ENCODE measurements at places on chromosomes 11 and 22.

DNA sequence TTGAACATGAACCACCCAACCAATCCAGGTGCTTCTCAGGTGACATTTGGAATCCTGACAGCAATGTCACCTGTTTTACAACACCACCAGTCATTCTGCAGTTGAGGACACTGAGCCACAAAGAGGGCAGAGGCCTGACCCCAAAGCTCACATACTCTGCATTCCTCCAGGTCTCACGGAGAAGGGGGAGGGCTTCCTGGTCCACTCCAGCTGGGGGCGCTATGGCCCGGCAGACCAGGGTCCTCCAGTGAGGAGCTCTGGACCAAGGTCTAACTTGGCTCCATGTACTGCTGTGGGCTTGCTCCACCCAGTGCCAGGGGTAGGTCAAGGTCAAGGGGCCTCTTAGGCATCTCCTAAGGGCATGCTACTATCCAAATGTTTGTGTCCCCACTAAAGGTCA is 1.5 kb upstream of the PNPLA3 start:
- DNase-seq = no peak

- DNase-seq = no peak
Measured at GRCh38 chr11:12841946-12842630, 167.0 kb upstream of the RASSF10 start.

DNA sequence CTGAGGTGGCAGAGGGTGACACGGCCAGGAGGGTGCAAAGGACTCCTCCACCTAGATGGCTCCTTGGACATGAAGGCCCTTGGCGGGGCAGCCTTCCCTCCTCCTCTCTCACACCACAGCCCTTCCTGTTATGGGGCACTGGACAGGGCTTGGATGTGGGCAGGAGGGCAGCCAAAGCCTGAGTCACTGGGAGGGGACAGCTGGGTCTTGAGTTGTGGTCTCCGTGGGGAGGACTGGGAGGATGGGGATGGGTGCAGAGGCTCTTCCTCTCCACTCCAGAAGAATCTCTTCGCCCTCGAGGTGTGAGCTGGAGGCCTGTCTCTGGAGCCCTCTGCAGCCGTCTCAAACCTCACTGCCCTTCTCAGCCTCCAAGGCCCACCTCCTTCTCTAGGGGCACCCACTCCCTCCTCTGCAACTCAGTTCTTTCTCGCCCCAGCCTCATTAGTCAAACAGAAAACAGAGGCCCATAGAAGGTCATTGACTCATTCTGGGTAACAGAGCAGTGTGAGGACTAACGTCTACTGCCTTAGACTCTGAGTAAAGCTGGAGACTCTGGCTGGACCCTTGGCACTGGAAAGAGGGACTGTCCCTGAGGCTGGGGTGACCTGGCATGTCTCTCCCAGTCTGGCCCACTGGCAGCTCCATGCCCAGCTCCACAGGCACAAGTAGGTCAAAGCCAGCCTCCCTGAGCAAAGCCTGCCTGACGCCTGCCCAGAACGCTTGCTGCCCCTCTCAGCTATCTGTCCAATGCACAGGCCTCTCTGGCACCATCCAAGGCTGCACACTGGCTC is 47.5 kb upstream of the CDON start:
- no peak for DNase-seq

DNA sequence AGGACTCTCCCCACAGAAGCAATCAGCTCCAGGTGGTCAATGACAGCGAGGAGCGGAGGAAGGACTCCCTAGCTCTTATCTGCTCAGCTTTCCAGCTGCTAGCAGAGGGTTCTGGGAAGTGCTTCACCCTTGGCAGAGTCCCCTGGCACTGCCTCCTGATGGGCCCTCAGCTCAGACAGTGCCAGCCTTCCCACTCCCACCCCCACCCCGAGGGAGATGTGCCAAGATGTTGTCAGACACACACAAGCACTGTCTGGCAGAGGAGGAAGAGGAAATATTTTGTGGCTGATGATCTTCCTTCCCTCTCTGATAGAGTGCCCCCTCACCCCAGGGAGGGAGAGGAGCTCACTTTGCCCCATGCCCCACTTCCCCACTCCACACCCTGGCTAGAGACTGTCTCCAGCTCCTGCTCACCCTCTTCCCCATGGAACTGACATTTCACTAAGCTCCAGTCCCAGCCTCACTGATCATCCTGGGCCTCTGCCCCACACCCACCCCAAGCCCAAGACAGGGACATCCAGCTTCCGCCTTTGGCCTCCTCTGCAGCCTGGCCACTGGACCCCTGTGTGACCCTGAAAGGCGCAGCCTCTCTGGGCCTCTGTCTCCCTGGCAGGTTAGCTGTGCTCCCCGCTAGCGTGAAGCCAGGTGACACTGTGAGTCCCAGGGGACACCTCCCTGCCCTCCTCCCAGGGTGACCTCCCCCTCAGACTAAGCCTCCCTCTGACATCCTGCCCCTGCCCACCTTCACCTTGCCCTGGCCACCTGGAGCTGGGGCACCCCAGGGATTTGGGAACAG is 44.5 kb downstream of the SLCO2B1 start:
- DNase-seq = no peak

DNA sequence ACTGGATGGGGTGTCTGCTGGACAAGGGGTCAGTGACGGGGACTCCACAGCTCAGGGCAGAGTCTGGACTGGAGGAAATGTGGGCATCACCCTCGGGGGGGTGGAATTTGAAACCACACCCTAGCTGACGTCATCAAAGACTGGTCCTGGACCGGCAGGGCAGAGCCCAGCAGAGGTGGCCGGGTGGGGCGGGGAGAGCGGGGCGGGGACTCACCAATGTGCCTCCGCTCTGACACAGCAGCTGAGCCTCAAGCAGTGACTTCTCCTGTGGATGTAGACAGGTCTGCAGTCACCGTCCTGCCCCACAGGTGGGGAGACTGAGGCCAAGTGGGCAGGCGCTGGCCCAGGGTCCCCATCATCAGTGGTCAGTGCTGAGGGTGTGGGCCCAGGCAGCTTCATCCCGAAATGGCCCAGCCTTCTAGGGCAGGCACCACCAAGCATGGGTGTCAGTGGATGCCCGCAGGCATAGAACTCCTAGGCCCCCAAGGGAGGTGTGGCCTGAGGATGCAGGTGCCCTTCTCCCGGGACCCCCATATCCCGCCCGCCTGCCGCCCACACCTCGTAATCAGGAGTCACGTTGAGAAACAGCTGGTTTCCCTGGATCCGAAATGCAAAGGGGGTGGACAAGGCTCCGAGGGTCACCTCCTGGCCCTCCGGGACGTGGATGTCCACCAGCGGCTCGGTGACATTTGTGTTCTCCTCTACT is 603 bp downstream of the CDHR5 start:
- no peak for DNase-seq

GRCh38 chr11:99069856-99070444 is 49.2 kb downstream of the CNTN5 start:
- no peak for DNase-seq

GRCh38 chr22:45644714-45645113 is 26.9 kb upstream of the ATXN10 start:
- no peak for DNase-seq

All from stimulated activated CD4-positive, alpha-beta T cell treated with anti-CD3 and anti-CD28 coated beads, Interleukin-2, amount 100 ng/mL, for 24 hours (primary cell).